ENCODE measurements at places on chromosomes 5 and 9.

GRCh38 chr9:18236336-18236735 lies 237.6 kb upstream of the ADAMTSL1 start:
- DNase-seq = no peak

DNA sequence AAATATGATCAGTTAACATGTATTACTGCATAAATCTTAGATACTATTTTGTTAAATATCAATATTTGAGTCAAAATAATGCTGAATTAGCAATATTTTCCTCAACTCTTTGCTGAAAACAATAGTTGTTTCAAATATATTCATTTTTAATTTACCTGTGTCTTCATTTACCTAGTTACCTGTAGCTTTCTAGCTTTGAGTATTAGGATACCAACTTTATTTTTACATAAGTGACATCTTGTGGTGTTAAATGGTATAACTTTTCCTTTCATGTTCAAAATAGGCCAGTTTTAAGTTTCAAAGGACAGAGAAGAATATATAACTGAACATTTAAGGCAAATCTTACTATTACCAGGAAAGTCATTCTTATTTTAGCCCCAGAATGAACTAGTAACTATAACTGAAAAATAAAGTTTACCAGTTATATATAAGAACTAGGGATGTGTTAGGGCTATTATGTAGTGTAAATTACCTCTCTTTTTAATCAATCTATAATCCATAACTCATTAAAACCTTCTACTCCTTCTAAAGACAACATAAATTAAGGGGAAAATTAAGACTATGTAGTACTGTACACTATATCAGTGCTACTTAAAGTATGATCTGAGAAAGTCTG lies 25.3 kb downstream of the AP3B1 start:
- DNase-seq = peak; percentile 28

GRCh38 chr9:128485414-128485855 lies 19.1 kb upstream of the GLE1 start:
- no peak for DNase-seq

DNA sequence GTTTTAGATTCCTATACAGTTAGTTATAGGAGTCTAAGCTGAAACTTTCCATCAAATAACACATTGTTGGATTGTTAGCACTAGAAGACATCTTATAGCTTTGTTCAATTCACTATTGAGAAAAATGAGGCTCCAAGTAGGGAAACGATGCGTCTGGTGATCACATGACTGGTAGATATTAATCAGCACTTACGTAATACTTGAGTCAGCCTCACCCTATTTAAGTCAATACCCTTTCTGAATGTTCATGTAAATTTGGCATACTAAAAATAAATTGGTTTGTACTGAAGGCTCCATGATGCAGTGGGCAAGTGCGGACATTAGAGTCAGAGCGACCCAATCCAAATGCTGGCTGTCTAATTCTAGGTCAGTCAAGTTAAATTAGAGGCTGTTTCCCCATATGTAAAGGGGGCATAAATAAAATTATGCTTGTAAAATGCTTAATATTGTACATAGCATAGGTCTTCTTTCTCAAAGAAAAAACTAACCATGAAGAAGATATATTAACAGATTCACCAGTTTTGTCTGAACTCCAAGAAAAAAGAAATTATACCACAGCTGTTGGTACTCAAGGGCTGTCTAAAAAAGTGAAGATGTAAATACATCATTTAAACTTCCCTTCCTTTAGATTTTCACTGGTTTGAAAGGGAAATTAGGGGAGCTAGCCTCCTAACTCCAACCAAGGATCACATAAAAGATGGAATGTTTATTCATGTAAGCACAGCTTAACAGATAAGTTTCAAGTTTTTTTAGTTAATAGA lies 406.6 kb upstream of the TLE4 start:
- no peak for DNase-seq

- DNase-seq = peak; percentile 36
These were observed 176.9 kb upstream of the WWC1 start for GRCh38 chr5:168114444-168115017.

Measured in astrocyte of the spinal cord (primary cell).